Midbrain (tissue), 1 donor: ENCODE measurements at places on chromosomes 4 and X.

DNA sequence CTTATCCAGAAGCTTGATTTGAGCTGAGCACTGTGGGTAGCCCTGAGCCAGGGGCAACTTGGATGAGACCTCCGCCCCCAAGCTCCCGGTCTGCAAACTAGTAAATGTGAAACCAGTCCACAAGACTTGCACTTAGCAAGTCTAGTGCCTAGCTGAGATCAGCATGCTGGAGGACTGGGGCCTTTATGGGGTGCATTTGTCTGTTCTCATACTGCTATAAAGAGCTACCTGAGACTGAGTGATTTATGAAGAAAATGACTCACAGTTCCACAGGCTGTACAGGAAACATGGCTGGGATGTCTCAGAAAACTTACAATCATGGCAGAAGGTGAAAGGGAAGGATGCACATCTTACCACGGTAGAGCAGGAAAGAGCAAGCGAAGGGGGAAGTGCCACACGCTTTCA, 42.1 kb upstream of the HOPX start:
- DNase-seq = no peak

DNA sequence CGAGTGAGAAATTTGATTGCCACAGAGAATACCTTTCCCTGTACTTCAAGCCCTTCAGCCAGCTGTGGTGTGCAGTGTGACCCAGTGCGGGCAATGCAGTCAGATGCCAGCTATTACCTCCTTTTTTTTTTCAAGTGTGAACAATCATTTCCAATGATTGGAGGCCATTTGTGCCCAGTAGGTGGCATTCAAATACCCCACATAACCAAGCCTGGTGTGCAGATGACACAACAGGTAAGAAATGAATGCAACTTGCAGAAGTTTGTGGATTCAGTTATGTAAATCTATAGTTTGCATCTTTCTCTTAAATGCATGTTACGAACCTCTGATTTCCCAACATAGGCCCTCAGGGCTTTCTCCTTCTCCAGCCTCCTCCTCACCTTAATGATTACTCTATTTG, 98.0 kb downstream of the CLCN4 start:
- DNase-seq = no peak

GRCh38 chr4:147831551-147832171, 99.8 kb downstream of the ARHGAP10 start:
- no peak for DNase-seq

GRCh38 chrX:6131287-6131686, 97.4 kb downstream of the NLGN4X start:
- no peak for DNase-seq

GRCh38 chrX:150873616-150874015, 24.9 kb downstream of the CD99L2 start:
- no peak for DNase-seq

DNA sequence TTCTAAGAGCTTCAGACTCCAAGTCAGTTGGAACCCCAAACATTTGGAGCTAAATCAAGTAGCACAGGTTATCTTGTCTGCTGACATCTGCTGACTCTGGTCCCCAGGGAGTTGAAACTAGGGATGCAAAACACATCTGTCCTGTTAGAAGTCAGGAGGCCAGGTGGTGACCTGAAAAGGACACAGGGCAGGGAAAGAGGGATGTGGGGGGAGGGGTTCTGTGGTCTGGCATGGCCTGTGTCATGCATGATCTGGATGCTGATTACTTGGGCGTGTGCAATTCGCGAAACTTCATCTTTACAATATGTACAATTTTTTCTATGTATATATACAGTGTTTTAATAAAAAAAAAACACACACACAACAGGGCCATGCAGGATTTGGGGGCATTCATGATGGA, 55.3 kb downstream of the FHDC1 start:
- DNase-seq = no peak

GRCh38 chrX:1094566-1095333, 117.7 kb downstream of the CRLF2 start:
- no peak for DNase-seq
